T-helper 9 cell (primary cell): ENCODE measurements at places on chromosomes 1 and 21.

- no peak for DNase-seq
These were observed 466.1 kb downstream of the MATN1 start for GRCh38 chr1:30257322-30257721.

- DNase-seq, result no peak
These were observed 148.7 kb downstream of the ZNF326 start for GRCh38 chr1:90143591-90143990.

- no peak for DNase-seq
These were observed 3.7 kb upstream of the SLC1A7 start for GRCh38 chr1:53145942-53146708.

DNA sequence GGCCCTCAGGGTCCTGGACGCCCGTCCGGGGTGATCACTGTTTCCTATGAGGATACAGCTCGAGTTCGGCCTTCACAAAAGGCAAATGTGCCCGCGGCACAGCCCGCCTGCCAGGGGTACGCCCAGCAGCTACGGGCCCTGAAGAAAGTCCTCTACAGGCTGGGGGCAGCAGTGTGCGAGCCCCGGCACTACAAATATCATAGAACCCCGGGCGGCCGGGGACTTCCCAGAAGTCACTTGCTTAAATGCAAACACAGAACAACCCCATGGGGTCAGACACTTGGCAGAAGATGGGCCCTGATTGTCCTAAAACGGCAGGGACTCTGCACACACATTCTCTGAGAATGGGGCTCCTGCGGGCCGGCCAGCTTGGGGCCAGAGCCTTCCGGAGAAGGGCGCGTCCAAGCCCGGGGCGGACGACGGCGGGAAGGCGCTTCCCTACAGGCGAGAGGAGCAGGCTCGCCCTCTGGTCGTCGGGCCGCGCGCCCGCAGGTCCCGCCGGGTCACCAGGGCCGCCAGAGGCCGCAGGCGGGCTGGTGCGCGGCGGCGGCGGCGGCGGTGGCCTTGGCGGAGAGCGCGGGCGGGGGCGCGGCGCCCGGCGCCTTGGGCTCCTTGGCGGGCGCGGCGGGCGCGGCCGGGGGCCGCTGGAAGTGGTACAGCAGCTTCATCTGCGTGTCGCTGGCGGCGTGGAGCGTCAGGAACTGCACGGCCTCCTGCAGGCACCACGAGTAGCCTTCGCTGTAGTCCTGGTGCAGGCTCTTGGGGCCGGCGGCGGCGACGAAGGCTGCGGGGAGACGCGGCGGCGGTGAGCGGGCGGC is 888 bp downstream of the HES5 start:
- DNase-seq, result peak; percentile 34

GRCh38 chr1:18752409-18752808 is 107.1 kb downstream of the TAS1R2 start:
- no peak for DNase-seq

DNA sequence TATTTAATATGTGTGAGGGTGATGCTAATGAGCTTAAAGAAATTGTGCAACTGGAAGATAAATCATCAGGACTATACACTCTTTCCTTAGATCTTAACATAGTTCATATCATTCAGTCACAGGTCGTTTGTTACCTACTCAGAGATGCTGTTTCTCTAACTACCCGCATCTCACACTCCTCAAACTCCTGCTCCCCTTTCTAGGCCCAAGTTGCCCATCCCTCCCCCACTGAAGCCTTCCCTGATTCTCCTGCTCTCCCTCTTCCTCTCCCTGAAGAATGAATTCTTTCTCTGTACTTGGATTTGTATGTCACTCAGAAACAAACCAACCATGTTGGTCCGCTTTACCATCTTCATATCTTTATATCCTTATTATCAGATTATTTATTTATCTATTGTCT is 9.1 kb downstream of the SH3GLB1 start:
- DNase-seq, result no peak

DNA sequence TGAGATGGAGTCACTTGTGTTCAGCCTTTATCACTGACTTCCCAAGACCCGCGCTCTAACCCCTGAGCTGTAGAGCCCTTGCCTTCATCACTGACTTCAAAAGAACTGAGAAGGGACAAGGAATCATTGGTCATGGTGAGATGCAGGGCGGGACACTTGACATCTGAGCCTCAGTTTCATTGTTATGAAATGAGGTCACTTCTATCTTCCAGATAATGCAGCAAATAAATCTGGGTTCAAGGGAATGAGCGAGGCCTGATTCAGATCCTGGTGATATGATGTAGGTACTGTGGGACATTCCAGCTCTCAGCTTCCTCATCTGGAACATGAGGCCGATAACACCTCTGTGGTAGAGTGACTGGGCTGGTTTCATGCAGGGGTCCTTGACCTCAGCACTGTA is 13.8 kb downstream of the KAZN start:
- DNase-seq, result no peak
